Bronchial epithelial cell (primary cell): ENCODE measurements at places on chromosomes 13 and 19. TPM values are rescaled to one million over a fixed set of nuclear protein-coding genes. Genes with fewer than 3 reads are reported as not detected.

SOX1 gene
- total RNA-seq = not detected in 2 replicates

PRX gene
- total RNA-seq = 1.4 and 1.8 TPM in 2 replicates

POSTN gene
- total RNA-seq = 1.5 and 2.1 TPM in 2 replicates

MCEMP1 gene
- not detected in 2 replicates for total RNA-seq

UBE2L5 gene
- total RNA-seq = not detected in 2 replicates

GPR4 gene
- not detected in 2 replicates for total RNA-seq

LAIR2 gene
- total RNA-seq = not detected in 2 replicates

ETV2 gene
- total RNA-seq = under 0.01 and 0.38 TPM in 2 replicates

ZNF766 gene
- total RNA-seq = 13.2 and 14.6 TPM in 2 replicates

KLK12 gene
- 26.1 TPM in 1 of 2 replicates, not detected in the other for total RNA-seq

CEACAM19 gene
- 0.53 and 2.7 TPM in 2 replicates for total RNA-seq

TNNI3 gene
- 0.53 and 1.0 TPM in 2 replicates for total RNA-seq

ARGLU1 gene
- total RNA-seq = 31.9 and 48.4 TPM in 2 replicates

RYR1 gene
- total RNA-seq = 4.5 and 7.4 TPM in 2 replicates

MEF2B gene
- total RNA-seq = under 0.01 and 0.26 TPM in 2 replicates

CBLC gene
- 65.0 and 73.7 TPM in 2 replicates for total RNA-seq

C19orf33 gene
- total RNA-seq = 266 and 612 TPM in 2 replicates

GARIN5A gene
- total RNA-seq = 0.51 and 0.79 TPM in 2 replicates

ZNF208 gene
- 0.79 and 1.3 TPM in 2 replicates for total RNA-seq

CEACAM1 gene
- 1.6 and 1.7 TPM in 2 replicates for total RNA-seq

RXFP2 gene
- not detected in 2 replicates for total RNA-seq

TJP3 gene
- total RNA-seq = 2.1 and 5.0 TPM in 2 replicates

ZNF575 gene
- total RNA-seq = not detected in 2 replicates

CCDC159 gene
- 7.9 and 11.1 TPM in 2 replicates for total RNA-seq

CEBPA gene
- 10.8 and 17.4 TPM in 2 replicates for total RNA-seq

RNF113B gene
- not detected in 2 replicates for total RNA-seq

ANKLE1 gene
- total RNA-seq = 0.38 and 0.53 TPM in 2 replicates

FUT1 gene
- total RNA-seq = 12.1 and 16.9 TPM in 2 replicates

CLEC4G gene
- total RNA-seq = not detected in 2 replicates

PSG1 gene
- not detected in 2 replicates for total RNA-seq

SLC1A6 gene
- not detected in 2 replicates for total RNA-seq

CBY2 gene
- total RNA-seq = not detected in 2 replicates

PSG7 gene
- not detected in 2 replicates for total RNA-seq

ZNF99 gene
- not detected in 2 replicates for total RNA-seq

CYP2A7 gene
- not detected in 2 replicates for total RNA-seq

PSG6 gene
- total RNA-seq = not detected in 2 replicates

ZNF829 gene
- total RNA-seq = 3.1 and 3.7 TPM in 2 replicates

CKM gene
- under 0.01 TPM in 1 of 2 replicates, not detected in the other for total RNA-seq

LGALS4 gene
- 0.64 and 1.1 TPM in 2 replicates for total RNA-seq

IRGC gene
- not detected in 2 replicates for total RNA-seq

HIF3A gene
- 0.13 and 0.53 TPM in 2 replicates for total RNA-seq

THSD1 gene
- total RNA-seq = 11.0 and 19.5 TPM in 2 replicates

C2CD4C gene
- 0.26 TPM in 2 replicates for total RNA-seq

TFPT gene
- total RNA-seq = 6.1 and 11.3 TPM in 2 replicates

NACC1 gene
- 20.3 and 46.6 TPM in 2 replicates for total RNA-seq
